Activated T-cell treated with anti-CD3 and anti-CD28 coated beads, Interleukin-2, amount 50 U/mL, for 24 hours (primary cell): ENCODE measurements at places on chromosomes 11 and 22.

- DNase-seq = no peak
Observed at GRCh38 chr22:35892192-35892591, 136.4 kb downstream of the RBFOX2 start.

- DNase-seq = no peak
Observed at GRCh38 chr11:23021287-23021863, 161.1 kb upstream of the CCDC179 start.

DNA sequence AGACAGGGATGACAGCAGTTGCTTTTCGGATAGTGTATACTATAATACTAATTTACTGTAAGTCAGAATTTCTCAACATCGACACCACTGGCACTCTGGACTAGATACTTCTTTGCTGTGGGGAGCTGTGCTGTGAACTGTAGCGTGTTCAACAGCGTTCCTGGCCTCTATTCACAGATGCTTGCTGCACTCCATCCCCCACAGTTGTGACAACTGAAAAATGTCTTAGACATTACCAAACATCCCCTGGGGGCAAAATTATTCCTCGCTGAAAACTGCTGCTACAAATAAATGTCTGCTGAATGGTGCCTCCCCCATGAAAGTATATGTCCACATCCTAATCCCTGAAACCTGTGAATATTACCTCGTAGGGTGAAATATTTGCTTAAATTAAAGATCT is 7.5 kb upstream of the SLC15A3 start:
- DNase-seq = no peak

DNA sequence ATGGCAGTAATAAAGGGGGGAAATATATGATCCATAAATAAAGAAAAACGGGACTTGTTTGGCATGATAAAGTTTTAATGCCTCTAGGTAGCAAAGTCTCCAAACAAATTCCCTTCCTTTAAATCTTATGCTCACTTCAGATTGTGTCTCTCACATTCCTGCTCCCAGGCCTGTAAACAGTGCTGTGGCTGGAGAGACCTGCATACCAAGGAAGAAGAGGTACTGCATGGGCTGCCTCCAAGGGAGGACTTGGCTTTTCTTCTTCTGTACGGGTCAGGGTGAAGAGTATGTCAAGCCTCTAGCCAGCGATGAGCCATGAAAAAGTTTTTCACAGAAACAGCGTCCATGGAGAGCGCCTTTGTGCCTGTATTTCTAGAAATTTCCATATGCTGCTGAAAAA is 161.8 kb downstream of the KIRREL3 start:
- no peak for DNase-seq

DNA sequence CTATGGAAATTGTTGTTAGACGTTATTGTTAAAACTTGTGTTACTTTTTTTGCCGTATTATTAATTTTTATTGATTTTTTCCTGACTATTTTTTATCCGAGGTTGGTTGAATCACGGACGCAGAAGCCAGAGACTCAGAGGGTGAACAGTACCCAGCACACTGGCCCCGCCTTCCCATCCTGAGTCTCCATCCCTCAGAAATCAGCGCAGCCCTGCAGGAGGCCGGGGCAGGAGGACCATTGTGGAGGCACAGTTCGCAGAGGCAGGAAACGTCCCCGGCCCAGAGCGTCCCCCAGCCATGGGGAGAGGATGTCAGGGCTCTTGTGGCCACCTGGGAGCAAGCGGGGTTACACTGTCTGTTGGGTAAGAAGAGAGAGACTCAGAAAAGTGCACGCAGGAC is 843.0 kb downstream of the BRD1 start:
- DNase-seq = no peak

DNA sequence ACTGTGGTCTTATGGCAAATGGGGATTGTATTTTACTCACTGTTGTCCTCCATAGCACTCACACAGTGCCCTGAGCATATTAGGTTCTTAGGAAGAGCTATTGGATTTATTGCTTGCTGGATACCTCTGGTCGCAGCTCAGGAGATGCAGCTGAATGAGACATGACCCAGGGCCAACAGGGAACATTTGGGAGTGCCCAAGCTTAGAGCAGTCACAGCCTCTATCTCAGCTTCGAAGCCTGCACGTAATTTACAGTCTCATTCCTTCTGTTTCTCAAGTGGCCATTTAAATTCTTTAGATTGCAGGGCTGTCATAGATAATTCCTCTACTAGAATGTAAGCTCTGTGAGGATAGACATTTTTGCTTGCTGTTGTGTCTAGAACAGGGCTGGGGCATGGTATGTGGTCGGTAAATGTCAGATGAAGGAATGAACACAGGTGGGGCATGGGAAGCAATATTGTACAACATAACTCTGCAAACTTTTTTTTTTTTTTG is 192.8 kb downstream of the GRIK4 start:
- DNase-seq = no peak

DNA sequence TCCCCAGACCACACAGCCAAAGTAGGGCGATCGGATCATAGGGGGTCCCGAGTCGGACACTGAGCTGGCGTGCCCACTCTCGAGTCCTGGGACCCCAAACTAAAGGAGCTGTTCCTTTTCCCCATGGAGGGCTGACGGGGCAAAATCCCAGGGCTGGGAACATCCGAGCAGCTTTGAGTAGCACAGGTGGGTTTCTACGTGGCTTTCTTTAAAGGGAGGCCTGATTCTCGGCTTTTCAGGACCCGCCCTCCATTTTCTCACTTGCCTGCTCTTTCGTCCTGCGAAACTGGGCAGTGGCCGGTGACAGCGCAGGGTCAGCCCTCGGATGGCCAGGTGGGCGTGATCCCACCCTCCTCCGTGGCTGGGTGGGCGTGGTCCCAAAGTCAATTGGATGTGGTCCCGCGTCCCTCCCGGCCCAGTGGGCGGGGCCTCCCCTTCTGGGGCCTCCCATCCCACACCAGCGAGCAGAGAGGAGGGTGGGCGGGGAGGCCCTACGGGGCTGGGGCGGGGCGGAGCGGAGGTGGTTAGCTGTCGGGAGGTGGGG is 17.5 kb upstream of the TXNRD2 start:
- no peak for DNase-seq
